ENCODE measurements at places on chromosomes 2 and 18.
A peak's percentile ranks its signal among the peaks of the same experiment; 100 is the strongest.

- no peak for DNase-seq
Observed at GRCh38 chr2:72142570-72143440, 4.9 kb downstream of the CYP26B1 start.

GRCh38 chr2:85419009-85419675 is 628 bp downstream of the SH2D6 start:
- DNase-seq = no peak

DNA sequence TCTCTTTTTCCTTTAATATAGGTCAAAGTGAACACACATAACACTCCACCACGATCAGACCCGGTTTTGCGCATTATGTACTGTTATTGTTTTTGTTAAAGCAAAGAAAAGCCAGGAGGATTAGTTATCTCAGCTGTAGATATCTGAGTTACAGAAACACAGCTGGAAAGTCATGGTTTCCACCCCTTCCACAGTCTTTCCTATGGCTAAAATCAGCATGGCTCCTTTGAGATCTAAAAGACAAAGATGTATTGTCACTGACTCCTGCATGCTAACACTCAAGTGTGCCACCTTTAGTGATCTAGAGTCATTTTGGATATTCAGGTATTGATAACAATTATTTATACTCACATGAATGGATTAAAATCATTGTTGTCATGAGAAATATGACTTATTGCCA is 260.0 kb downstream of the FIGN start:
- DNase-seq = no peak

DNA sequence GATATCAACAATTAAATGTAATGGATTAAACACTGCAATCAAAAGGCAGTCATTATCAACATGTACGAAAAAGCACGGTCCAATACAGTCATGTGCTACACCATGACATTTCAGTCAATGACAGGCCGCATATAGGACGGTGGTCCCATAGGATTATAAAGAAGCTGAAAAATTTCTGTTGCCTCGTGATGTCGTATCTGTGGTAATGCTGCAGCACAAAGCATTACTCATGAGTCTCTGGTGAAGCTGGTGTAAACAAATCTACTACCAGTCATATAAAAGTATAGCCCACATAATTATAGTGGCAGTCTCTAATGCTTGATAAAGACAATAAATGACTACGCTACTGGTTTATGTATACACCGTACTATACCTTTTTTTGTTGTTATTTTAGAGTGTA is 58.4 kb downstream of the RABL2A start:
- no peak for DNase-seq

DNA sequence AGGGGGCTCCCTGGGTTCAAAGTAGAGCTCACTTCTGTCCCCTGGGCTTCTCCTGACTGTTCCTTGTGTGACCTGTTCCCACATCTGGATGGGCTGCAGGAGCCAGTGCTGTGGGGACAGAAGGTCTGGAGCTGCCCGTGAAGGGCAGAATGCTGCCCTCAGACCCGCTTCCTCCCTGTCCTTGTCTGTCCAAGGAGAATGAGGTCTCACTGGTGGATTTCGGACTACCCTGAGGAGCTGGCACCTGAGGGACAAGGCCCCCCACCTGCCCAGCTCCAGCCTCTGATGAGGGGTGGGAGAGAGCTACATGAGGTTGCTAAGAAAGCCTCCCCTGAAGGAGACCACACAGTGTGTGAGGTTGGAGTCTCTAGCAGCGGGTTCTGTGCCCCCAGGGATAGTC is 15.5 kb downstream of the EMX1 start:
- no peak for DNase-seq

DNA sequence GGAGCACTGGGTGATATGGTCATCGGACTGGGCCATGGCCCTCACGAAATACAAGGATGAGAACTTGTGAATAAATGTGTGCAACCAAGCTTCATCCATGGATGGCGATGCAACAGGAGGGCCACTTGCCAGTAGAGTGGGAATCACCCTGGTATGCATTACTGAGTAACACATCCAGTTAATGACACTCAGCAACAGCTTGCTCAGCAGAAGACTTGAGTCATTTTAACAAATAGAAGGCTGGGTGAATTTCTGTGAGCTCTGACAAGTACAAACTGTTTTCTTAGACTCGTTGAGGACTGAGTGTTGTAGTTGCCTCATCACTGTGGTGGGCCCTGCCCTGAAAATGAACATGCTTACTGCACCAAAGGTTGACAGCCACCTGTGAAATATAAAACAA is 221.6 kb downstream of the NCKAP5 start:
- DNase-seq = no peak

DNA sequence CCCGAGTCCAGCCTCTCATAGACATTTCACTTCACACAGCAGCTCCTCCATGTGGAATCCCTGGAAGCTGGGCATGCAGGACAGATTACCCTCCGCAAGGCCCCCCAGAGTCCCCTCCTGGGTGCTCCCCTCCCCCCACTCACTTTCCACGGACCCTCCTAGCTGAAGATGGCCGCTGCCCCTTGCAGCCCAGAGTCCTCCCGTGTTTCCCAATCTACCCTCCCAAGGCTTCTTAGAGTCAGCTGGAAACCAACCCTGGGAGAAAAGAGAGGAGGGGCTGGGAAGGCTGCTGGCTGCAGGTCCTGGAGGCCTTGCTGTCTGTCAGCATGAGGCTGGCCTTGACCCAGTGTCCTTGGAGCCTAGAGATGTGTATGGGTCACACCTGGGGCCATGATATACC is 49.0 kb upstream of the HAAO start:
- no peak for DNase-seq

- DNase-seq = no peak
Observed at GRCh38 chr2:15765211-15765610, 173.5 kb downstream of the DDX1 start.

DNA sequence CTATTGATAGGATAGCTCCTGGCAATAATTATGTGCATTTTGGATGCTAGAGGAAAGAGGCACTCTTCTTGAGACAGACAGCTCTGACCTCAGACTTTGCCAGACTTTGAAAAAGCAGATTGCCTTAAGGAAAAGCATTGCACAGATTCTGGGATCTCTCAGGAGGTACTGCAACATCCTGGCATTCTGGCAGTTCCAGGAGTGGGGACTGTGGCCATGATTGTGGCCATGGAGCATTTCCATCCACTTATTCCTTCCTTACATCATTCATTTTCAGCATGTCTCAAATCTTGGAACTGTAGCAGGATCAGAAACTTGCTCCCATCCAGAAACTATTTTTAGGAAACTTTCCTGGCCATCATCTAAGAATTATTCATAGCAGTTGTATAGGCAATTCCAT is 144.9 kb upstream of the FOSL2 start:
- DNase-seq = no peak

GRCh38 chr18:77071711-77072292 is 60.8 kb downstream of the MBP start:
- DNase-seq = peak; percentile 68

DNA sequence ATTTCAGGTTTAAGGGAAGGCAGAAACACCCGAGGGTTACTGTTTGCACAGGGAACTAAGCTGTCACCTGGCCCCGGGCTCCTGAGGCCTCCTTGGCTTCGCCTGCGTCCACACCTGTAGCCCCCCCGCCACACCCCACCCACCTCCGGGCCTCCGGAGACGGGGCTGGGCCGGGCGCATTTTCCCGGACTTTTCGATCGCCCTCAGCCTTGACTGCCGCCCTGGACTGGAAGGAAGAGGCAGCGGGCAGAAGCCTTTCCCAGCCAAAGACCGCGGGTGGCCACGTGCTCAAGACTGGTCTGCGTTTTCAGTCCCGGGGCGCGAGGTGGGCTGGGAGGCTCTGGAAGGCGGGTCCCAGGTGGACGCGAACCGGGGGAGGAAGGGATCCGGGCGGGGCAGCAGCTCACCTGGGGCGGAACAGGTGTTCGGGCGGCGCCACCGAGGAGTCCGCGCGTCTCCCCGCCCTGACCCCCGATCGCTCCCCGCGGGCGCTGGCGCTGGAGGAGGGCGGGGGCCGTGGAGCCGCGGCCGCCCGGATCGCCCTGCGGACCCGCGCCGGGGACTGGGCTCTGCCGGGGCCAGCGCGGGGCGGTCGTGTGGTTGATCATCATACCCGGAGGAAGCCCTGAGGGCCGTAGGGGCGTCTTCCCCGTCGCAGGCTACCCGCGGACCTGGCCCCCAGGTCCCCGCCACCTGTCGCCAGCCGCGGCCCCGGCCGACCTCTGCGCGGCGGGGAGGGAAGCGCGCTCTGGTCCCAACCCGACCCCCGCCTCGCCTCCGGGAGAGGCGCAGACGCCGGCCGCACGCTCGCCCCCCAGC is 3.2 kb downstream of the ID2 start:
- peak; percentile 60 for DNase-seq

GRCh38 chr2:1990724-1991123 is 246.4 kb upstream of the PXDN start:
- DNase-seq = no peak

GRCh38 chr2:113846429-113846828 is 43.5 kb upstream of the ACTR3 start:
- no peak for DNase-seq

GRCh38 chr2:46498681-46499080 is 19.3 kb downstream of the TMEM247 start:
- no peak for DNase-seq

GRCh38 chr2:143241403-143242088 is 112.3 kb downstream of the ARHGAP15 start:
- DNase-seq = no peak

DNA sequence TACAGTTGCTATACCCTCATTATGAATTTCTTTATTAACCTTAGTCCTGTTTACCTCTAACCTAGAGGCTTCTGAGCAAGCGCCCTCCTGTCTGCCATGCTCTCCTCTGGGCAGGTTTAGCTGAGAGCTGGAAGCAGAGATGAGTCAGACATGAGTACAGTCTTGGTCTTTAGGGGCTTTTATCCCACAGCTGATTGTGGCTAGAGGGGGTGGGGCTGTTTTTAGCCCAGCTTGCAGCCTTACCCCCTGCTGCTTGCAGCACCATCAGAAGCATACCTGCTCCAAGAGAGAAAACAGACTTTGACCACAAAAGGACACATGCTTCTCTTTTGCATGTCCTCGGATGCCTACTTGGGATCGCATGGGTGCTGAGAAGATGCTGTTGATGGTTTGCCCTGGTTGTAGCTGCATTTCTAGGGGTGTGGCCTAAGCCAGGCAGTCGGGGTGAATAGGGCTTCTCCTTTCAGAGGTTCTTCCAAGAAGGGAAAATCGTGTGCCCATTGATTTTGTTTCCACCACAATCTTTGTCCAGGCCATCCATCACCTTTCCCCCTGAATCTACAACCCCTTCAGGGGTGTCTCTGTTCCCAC is 115.0 kb upstream of the LGALSL start:
- peak; percentile 27 for DNase-seq

- peak; percentile 73 for DNase-seq
Observed at GRCh38 chr18:42053188-42053781, 98.3 kb downstream of the PIK3C3 start.

GRCh38 chr2:240789051-240789453 is 31.0 kb downstream of the KIF1A start:
- no peak for DNase-seq

DNA sequence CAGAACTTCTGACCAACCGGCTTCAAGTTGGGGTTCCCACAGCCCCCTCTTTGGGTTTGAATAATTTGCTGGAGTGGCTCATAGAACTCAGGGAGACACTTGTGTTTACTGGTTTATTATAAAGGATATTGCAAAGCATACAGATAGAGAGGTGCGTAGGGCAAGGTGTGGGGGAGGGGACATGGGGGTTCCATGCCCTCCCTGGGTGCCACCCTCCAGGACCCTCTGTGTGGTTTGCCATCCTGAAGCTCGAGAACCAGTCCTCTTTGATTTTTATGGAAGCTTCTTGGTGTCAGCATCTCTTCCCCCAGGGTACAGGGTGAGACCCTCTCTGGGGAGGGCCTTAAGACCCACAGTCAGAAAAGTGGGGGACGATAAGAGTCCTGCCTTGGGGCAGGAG is 38.8 kb downstream of the ITGB1BP1 start:
- no peak for DNase-seq

GRCh38 chr2:138309760-138310159 is 191.8 kb upstream of the SPOPL start:
- no peak for DNase-seq

GRCh38 chr2:24515831-24516230 is 24.8 kb downstream of the NCOA1 start:
- DNase-seq = no peak

DNA sequence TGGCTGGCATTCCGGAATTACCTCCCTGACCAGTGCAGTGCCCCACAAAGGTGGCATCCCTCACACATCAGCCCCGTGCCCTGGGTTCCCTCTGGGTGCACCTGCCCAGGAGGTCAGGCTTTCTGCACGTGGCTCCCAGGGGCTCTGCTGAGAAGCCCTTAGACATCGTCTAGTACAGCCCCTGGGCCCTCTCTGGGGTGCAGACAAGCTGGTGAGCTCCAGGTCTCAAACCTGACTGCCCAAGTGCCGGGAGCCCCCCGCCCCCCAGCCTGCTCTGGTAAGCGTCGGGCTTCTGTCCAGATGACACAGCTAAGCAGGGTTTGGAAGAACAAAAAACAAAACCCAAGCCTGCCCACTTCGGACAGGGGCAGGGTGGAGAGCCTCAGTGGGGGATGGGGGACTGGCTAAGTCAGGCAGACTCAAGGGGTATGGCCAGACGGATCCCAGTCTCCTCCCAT is 20.2 kb downstream of the TWIST2 start:
- no peak for DNase-seq

DNA sequence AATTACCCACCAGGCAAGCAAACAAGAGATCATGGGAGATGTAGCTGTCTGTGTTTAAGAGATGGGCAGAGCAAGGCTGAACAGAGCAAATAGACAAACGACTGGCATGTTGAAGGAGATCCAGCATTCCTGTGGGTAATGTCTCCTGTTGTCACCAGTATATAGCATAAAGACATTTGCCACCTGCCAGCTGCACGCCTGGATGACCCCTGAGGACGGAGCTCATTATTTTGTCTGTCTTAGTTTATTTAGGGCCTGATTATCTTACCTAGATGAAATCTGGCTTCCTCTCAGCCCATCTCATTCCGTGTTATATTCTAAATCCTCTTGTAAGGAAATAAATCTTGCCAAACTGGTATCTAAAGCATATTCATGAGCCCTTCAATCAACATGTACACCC is 510.3 kb upstream of the LINC00305 start:
- no peak for DNase-seq
